Fibroblast of skin of right quadriceps (primary cell): ENCODE measurements at places on chromosomes 2 and 18.

DNA sequence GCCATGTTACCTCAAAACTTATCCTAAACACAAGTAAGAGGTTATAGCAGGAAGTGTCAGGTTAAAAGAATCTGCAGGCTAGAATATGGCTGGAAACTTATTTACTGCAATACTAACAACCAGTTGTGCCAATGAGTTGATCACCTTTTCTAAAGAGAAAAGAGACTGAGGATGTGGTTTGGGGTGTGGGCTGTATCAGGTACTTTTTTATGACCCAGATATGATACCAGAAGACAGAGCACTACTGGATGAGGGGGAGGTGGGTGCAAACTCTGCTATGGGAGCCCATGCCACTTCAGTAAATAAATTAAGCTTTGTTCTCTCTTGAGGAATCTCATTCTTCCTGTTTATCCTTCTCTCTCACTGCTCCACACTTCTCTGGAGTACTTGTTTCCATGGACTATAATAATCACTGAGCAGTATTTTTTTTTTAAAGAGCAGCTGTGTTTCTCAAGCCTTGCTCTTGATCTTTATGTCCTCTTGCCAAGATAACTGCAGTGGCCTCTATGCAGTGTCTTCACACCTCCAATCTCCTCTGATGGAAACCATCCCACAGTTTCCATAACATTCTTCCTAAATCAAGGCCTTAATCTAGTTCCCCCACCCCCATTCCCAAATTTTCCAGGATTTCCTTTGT is 51.2 kb upstream of the NOSTRIN start:
- DNase-seq = no peak

GRCh38 chr2:102950371-102950946 is 188.6 kb downstream of the TMEM182 start:
- no peak for DNase-seq

DNA sequence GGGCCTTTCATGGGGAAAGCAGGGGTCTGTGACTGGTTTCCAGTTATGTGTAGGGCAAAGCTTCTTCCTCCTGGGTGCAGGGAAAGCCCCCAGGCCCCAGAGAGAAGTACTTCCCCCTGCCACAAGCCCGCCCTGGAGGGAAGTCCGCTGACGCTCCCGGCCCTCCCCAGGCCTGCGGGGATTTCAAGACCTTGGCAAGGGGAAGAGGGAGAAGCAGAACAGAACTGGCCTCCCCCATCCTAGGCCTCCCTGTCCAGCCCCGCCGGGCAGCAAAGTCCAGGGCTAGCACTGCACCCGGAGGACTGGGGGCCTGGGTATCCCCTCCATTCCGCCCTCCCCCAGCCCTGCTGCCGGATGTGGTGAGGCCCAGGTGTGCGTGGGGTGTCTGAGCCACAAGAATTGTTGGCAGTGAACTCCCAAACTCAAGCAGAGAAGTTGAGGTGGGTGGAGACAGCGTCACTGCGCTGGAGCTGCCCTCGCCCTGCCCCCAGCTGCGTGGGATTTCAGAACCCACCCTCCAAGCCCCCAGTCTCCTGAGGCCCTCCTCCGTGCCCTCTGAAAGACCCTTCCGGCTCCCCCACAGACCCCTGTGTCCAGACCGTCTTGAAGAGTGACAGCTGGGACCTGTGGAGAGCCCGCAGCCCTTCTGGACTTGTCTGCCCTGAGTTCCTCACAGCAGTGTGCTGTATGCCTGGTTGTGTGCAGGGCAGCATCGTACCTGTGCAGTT is 1.1 kb upstream of the DUSP2 start:
- no peak for DNase-seq

DNA sequence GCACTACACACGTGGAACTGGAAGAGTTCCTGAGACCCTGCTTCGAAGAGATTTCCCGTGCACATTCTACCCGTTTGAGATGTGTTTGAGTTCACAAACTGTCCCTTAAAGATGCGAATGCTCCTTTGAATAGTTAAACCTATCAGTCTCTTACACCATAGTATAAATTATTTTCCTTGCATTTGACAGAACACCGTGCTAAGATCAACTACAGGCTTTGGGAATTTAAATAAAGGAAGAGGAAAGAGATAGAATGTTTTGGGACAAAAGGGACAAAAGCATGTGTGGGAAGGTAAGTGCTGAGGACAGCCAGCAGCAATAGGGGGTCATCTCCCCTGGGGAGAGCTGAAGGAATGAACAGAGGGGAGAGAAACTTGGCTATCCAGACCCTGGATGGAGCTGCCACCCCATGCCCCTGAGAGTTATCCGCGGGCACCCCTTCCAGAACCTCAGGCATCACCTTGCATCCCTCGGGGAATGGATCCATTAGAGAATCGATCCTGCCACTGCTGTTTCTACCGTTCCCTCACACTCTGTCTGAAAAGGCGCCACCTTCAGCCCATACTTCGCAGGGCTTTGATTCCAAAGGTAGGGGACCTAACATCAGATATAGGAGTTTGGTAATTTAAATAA is 888 bp upstream of the ADCY3 start:
- no peak for DNase-seq

DNA sequence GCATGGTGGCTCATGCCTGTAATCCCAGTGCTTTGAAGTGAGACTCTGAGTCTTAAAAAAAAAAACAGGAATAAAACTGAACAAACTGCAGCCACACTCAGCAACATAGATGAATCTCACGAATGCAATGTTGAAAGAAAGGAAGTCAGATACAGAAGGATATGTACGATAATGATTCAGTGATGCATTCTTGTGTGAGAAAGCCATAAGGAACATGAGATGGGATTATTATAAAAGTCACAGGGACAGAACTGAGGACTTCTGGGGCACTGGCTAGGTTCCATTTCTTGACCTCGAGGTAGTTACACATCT is 56.9 kb upstream of the SMAD2 start:
- peak; percentile 23 for DNase-seq

GRCh38 chr2:180799141-180799540 is 181.3 kb upstream of the UBE2E3 start:
- no peak for DNase-seq

GRCh38 chr2:234341306-234341985 is 155.4 kb downstream of the ARL4C start:
- DNase-seq = peak; percentile 96

- no peak for DNase-seq
Measured at GRCh38 chr2:39039072-39039471, 81.8 kb downstream of the SOS1 start.

GRCh38 chr2:96143848-96144480 is 1.3 kb downstream of the DUSP2 start:
- no peak for DNase-seq

DNA sequence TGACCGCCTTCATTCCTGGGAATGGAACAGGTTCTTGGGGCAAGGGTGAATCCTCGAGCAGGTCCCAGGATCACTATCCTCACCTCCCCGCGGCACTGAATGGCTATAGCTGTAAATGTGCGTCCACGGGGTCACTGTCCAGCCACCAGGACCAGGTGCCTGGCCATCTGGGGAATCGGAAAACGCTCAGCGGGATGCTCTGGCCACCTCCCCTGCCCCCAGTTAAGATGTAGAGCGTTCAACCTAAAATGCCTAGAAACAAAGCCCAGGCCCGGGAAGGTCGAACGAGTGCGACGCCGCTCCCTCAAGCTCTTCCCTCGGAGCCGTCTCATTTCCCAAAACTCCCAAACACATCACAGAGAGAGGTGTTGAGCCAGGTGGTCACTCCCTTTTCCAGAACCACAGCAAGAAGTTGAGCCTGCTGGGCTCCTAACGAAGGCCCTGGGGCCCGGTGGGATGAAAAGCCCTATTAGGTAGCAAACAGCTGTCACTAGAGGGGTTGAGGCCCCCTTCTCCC is 795 bp upstream of the CAPN10 start:
- DNase-seq = no peak

- DNase-seq = no peak
Measured at GRCh38 chr2:82275599-82275998, 1971.0 kb upstream of the LRRTM1 start.

- no peak for DNase-seq
Measured at GRCh38 chr2:98819231-98819766, 88.4 kb upstream of the MGAT4A start.

- no peak for DNase-seq
Measured at GRCh38 chr2:19702267-19702666, 199.5 kb downstream of the TTC32 start.

GRCh38 chr2:234839285-234839684 is 112.5 kb upstream of the SH3BP4 start:
- DNase-seq = peak; percentile 17

DNA sequence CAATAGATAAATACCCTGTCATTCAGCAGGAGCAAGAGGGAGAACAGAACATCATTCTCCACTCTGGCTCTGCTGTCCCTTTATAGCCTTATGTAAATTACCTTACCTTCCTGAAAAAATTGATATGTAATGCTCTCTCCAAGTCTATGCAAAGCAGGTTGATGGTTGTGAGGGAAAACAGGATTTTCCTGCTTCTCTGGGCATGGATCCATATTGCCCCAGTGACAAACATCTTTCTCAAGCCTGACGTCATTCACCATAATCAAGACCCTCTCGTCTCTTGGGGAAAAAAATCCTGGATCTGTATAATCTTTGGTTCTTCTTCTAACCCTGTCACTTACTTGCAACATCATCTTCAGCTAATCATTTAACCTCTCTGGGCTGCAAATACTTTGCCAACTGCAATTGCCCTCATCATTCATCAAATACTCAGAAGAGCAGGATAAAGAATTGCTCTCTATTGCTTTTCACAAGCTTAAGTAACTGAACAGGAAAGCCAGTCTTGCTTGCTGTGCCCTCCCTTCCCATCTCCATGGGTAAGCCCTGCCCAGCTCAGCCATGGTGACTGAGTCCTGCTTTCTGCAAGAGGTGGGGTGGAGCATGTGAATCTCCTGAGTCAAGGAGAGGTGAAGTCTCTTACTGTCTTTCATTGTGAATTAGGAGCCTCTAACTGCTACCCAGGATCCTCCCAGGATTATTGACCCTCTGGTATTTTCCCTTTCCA is 123.7 kb upstream of the KLF7 start:
- DNase-seq = no peak

- no peak for DNase-seq
Measured at GRCh38 chr18:48727681-48728080, 188.8 kb downstream of the CTIF start.

GRCh38 chr2:25177211-25177611 is 8.8 kb upstream of the POMC start:
- DNase-seq = no peak

- peak; percentile 93 for DNase-seq
Measured at GRCh38 chr2:67650291-67651133, 253.4 kb downstream of the ETAA1 start.

DNA sequence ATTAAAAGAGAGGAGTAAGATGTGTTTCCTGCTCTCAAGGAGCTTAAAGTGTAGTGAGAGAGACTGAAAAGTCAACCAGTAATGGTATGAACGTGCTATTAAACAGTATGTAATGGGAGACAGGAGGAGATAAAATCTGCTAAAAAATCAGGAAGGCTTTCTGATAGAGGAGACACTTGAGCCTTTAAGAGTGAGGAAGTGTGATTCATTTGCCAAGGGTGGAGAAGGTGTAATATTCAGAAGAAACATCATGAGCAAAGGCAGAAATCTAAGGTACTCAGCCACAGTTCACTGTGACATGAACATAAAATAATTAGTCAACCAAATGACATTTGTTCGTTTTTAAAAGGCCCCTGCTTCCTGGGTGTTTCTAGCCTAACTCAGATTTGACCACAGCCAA is 137.8 kb upstream of the SKOR2 start:
- no peak for DNase-seq

- peak; percentile 96 for DNase-seq
Measured at GRCh38 chr2:127064642-127065250, 42.2 kb downstream of the BIN1 start.
